ENCODE measurements at places on chromosomes 1 and 21.

DNA sequence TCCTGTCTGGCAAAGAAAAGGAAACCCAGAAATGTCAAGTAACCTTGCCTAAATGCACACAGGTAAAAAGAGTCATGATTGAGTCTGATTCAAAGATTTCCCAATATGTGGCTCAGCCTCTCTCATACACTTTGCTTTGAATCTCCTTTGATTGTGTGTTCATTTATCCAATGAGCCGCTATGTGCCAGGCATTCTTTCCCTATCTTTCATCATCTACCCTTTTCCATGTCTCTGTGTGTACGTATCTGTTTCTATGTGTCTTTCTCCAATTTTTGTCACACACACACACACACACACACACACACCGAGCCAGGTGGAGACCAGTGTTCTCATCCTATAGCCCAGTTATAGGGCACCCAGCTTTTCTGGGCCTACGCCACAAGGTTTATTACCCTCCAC is 35.7 kb upstream of the BCL9 start:
- no peak for DNase-seq

- no peak for DNase-seq
These were observed 626.9 kb upstream of the ADGRL4 start for GRCh38 chr1:79633456-79633855.

- peak; percentile 71 for DNase-seq
These were observed 202.0 kb downstream of the USH2A start for GRCh38 chr1:216221260-216221700.

- no peak for DNase-seq
These were observed 42.2 kb upstream of the TNFSF4 start for GRCh38 chr1:173249349-173249748.

GRCh38 chr1:1599030-1599934 is 653 bp downstream of the FNDC10 start:
- no peak for DNase-seq

DNA sequence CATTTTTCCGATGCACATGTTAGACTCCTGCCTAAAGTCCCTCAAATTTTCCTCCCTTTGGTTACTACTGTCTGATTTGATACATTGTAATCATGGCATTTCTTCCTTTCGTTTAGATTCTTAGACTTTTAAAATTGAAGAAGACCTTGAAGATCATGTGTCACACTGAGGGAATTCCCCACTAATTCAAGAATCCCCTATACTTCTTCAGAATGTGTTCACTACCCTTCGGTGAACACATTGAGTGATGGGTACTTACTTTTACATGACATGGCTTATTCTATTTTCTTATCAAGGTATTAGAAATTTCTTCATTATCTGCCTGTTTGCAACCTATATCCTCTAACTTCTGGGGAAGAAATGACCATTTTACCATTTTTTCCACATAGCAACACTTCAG is 85.9 kb downstream of the LHX8 start:
- DNase-seq = no peak

DNA sequence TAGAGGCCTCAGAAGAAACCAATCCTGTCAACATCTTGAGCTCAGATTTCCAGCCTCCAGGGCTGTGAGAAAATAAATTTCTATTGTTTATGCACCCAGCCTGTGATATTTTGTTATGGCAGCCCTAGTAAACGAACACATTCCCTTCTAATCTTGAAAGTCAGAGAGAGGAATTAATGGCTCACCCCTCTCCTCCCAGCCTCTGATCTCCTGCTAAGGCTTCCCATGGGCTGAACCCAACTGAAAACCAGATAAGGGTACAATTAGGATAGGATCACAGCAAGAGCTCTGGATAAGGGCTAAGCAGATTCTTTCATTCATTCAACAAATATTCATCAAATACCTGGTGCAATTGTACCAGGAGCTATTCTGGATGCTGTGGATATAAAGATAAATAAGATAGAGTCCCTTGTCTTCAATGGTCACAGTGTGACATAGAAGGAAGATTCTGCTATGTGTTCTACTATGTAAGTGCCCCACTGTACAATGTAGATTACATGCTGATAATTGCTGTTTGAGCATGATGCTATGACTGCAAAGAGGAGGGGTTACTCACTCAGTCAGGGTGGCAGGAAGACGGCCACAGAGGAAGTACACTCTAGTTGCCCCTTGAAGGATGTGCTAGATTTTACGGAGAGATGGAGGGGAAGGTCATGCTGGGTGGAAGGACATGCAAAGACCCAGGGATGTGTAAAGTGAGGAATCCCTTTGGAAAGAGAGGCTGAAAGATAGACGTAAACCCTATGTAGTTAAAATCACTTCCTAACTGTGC is 203.3 kb upstream of the JUN start:
- no peak for DNase-seq

GRCh38 chr1:212491454-212491853 is 58.7 kb downstream of the NENF start:
- DNase-seq = no peak

DNA sequence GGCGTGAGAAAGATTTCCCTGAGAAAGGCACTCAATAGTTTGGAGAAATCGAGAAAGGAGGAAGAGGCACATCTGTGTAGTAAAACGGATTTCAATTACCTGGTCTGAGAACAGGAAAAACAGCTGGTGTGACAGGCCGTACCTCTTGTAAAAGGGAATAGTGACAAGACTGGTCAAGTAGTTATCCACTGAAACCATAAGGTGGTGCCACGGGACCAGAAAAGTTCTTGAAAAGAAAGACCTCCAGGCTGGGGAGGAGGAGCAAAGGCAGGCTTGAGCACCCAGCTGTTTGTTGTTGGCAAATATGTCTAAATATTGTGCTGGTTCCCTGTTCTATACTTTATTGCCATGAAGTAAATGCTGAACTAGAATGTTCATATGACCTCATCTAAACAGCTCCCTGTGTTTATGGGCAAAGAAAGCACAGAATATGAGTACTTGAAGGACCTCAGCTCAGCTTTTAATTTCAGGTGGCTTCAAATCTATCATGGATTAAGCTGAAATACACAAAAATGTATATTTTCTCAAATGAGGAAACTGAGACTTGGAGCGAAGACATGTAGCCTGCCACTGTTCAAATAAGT is 4.0 kb downstream of the HAO2 start:
- DNase-seq = peak; percentile 47

GRCh38 chr1:33906156-33906555 is 42.3 kb downstream of the HMGB4 start:
- no peak for DNase-seq

DNA sequence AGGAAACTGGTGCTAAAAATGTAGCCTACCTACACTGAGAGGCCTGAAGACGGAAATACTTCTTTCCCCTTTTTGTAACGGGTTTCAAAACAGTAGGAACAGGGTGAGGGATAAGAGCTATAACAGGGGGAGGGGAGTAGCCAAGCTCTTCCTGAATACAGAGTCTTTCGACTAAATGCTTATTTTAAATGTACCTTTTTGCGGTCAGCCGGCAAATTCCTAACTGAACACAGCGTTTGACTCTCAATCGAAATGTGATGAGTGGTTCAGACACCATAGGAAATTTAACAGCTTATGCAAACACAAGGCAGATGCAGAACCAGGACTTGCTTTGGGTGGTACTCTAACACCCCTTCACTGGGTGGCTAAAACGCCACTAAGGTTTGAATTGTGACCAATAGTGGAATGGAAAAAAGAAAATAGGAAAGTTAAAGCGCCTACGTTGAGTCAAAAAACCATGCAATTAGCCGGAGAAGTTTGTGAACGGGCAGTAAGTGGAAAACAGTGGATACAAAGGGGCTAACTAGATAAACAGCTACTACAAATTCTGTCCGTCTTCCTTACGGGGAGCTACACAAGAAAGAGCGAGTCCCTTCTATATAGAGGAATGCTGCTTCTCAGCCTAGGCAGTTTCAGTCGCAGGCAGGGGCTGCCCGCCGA is 1.7 kb downstream of the EGLN1 start:
- DNase-seq = no peak

GRCh38 chr1:116306102-116306501 is 66.9 kb upstream of the ATP1A1 start:
- DNase-seq = no peak

DNA sequence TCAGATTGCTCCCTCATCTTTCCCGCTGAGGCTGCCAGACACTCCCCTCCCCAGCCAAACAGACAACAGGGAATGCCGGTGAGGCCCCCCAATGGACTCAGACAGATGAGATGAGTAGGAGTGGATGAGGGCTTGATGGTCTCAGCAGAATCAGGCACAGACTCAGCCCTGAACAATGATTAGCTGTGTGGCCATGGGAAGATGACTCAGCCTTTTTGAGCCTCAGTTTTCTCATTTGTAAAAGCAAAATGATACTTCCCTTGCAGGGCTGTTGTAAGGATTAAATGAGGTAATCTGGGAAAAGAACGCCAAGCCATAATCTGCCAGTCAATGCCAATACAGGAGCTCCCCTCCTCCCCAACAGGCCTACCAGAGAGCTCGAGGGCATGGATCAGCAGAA is 12.4 kb downstream of the C1orf198 start:
- no peak for DNase-seq

DNA sequence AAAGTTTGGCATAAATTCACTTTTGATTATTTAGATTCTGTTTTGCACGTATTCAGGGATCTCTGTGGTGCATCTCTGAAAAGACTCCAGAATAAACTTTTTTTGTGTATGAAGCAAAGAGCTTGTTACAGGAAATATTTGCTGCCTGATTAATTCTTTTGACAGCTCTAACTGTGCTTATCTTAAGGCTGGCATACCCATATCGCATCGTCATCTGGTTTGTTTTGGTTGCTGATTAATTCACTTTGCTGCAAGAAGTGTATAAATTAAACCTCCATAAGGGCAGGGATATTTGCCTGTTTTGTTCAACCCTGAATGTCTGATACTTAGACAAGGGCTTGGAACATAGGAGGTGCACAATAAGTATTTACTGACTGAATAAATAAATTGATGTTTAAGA is 17.5 kb upstream of the DUSP10 start:
- no peak for DNase-seq

GRCh38 chr1:175127565-175127964 is 59.9 kb downstream of the TNN start:
- no peak for DNase-seq

- DNase-seq = no peak
These were observed 103.9 kb downstream of the BCAR3 start for GRCh38 chr1:93577536-93578432.

GRCh38 chr1:107545056-107545577 is 404.3 kb downstream of the NTNG1 start:
- no peak for DNase-seq

DNA sequence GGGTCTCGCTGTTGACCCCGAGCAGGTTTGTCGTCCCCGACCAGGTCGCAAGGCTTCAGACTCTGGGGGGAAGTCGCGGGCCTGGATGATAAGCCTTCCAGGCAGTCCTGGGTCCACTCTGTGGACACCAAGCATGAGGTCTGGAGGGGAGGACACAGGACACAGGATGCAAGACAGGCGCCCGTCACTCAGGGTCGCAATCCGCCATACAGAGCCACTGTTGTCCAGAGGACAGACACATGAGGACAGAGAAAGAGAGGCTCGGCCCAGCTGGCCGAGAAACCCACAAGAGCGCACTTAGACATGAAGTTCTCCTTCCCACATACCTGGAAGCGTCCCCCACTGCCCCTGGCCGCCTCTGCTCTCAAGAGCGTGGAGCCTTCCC is 4.8 kb upstream of the FOXD2 start:
- DNase-seq = no peak

DNA sequence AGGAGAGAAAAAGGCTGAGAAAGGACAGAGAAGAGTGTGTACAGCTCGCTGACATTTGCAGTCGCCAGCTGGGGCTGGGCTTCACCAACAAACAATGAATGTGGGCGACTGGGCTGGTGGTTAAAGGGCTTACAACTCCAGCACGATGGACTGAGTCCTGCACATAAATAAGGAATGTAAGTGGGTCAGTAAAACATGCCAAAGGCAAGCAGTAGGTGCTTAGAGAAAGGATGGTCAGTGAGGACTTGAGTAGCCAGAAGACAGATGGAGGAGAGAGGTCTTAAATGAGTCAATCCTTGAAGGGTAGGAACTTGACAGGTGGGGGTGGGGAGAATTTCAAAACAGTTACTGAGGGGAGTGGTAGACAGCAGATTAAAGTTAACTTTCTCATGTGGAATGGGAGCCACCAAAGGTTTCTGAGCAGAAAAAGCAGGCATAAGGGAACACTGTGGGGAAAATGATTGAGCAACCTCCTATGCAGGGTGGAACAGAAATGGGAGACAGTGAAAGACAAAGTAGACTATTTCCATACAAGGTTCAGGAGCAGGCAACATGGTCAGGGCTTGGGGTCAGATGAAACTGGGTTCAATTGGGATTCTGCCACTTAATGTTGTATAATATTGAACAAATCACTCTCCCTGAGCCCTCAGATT is 37.4 kb downstream of the GADD45A start:
- DNase-seq = no peak

GRCh38 chr1:177928194-177928593 is 41.7 kb downstream of the SEC16B start:
- DNase-seq = no peak

DNA sequence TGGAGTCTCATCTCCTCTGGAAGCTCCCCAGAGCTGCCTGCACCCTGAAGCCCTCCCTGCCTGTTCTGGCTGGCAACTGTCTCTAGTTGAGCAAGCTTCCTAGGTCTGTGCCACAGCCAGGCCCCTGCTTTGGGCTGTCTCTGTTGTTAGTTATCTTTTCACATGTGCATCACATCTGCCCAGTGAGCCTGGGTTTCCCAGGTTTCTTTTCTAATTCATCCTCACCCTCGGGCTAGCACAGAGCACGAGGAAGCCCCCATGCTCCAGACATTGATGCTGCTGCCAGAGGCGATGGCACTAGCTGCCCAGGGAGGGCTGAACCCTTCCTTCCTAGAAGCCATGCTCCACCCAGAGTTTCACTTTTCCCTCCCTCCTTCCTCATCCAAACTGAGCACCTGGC is 27.2 kb downstream of the RASSF5 start:
- DNase-seq = no peak

- no peak for DNase-seq
These were observed 1024.5 kb upstream of the ADGRL2 start for GRCh38 chr1:80776266-80776665.

DNA sequence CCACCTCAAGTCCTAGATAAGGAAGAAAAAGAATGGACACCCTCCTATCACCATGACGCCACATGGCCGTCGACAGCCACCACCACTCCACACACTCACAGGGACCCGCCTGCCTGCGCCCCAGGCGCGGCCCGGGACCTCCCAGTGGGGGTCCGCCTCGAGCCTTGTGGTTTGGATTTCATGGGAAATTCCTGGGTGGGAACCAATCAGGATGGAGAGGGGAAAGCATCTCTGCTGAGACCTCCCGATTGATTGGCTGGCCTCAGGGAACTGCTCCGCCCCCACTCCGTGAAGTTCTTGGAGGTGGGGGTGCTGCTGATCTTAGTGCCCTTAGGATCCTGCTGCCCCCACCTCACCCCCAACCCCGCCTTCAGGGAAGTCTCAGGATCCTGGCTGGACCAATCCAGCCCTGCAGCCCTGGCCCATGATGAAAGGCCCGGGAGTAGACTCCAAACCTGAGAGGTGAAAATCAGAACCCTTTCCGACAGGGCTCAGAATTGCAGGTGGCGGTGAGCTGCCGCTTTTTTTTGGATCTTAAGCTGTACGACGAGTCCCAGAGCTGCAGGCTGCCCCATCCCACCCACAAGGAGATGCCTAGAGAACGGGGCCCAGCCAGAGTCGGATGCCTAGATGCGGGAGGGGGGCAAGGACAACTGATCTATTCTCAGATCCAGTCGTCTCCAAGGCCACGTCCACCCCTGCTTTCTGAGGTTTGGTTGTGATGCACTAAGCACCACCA is 29.0 kb upstream of the TMEM51 start:
- no peak for DNase-seq

GRCh38 chr1:215005656-215006345 is 76.7 kb upstream of the KCNK2 start:
- DNase-seq = no peak
